Peyer's patch (tissue), 4 donors: ENCODE measurements at places on chromosomes 7 and 10. TPM values are rescaled to one million over a fixed set of nuclear protein-coding genes. Genes with fewer than 3 reads are reported as not detected.

ARMC3 gene
- not detected for total RNA-seq

IDI2 gene
- not detected for total RNA-seq

GNG11 gene
- total RNA-seq = 32.2 TPM

HABP2 gene
- total RNA-seq = not detected

MAD1L1 gene
- total RNA-seq = 62.5 TPM

ALOX5 gene
- 24.0 TPM for total RNA-seq

AZGP1 gene
- total RNA-seq = 30.3 TPM

GLI3 gene
- total RNA-seq = 3.3 TPM

GDF2 gene
- not detected for total RNA-seq

CALML3 gene
- not detected for total RNA-seq

FAM237B gene
- total RNA-seq = not detected

UPK3BL2 gene
- total RNA-seq = 24.8 TPM

HTR5A gene
- not detected for total RNA-seq

CRPPA gene
- 0.67 TPM for total RNA-seq
